ENCODE measurements at places on chromosomes 5 and 9. TPM values are rescaled to one million over a fixed set of nuclear protein-coding genes. Genes with fewer than 3 reads are reported as not detected.

GOLGA1 gene
- 7.9 TPM for total RNA-seq

PTPN3 gene
- total RNA-seq, result 2.3 TPM

FCN1 gene
- not detected for total RNA-seq

CCL27 gene
- total RNA-seq, result not detected

PLEKHG4B gene
- total RNA-seq, result 0.38 TPM

QRFP gene
- not detected for total RNA-seq

NTNG2 gene
- 0.96 TPM for total RNA-seq

GABRA6 gene
- total RNA-seq, result not detected

CDX1 gene
- total RNA-seq, result 0.38 TPM

KCNV2 gene
- not detected for total RNA-seq
